ENCODE measurements at places on chromosomes 7 and 10. TPM values are rescaled to one million over a fixed set of nuclear protein-coding genes. Genes with fewer than 3 reads are reported as not detected.

GPR158 gene
- 0.52 TPM for total RNA-seq

SKIDA1 gene
- total RNA-seq, result 1.3 TPM

HOXA6 gene
- total RNA-seq, result not detected

BTBD16 gene
- not detected for total RNA-seq

NME8 gene
- total RNA-seq, result not detected

CTTNBP2 gene
- total RNA-seq, result 25.7 TPM

LRRC18 gene
- total RNA-seq, result not detected

LRIT1 gene
- total RNA-seq, result not detected

ITPRID1 gene
- not detected for total RNA-seq

MAGI2 gene
- total RNA-seq, result 10.5 TPM

BAG3 gene
- 17.5 TPM for total RNA-seq

EMX2 gene
- total RNA-seq, result not detected

ASB15 gene
- total RNA-seq, result not detected

DNA sequence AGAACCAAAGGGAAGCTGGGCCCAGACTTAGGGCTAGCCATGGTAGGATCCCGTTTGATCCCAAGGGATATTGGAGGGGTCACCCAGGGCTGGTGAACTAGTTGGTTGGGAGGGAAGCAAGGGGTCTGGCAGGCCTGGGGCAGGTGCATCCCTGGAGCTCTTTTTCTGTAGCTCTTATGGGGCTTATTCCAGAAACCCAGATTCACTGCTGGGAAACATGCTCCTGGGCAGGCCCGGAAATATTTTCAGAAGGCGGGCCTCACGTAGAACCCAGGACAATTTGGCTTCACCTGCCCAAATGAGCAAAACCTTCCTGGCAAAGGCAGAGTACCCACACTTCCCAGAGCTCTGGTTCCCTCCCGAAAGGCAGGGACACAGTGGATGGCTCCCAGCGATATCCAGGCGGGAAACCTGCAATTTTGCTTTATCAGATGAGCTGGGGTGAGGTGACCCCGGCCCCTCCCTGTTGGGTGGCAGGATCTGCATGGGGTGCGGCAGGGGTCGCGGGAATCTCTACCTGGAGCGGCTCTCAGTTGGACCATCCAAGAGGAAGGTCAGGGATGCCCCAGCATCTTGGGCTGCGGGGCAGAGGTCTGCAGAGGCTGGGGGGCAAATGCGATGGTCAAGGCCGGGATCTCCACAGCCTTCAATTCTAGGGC, 533.9 kb downstream of the TCERG1L start:
- DNase-seq, result no peak
- no peaks in the 10 kb centered on the region for H3K36me3 ChIP-seq
- H3K27me3 ChIP-seq, result no peaks in the 10 kb centered on the region
- no peak overlapping the region for H3K4me3 ChIP-seq
- no peak overlapping the region for H3K27ac ChIP-seq

DNA sequence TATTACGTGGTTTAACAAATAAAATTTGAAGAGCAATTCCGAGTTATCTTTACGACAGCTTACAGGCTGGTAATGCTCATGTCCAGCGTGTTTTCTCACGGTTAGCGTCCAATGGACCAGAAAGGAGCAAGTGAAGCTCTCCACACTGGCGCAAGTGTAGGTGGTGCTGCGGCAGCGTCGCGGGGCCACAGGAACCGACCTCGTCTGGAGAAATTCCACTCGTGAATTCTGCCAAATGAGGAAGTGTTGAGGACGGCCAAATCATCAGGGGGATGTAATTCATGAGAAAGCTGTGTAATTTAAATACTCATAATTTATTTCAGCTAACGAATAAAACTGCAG, 350 bp upstream of the ZNF37A start:
- H3K4me3 ChIP-seq, result peak overlapping the region; percentile 88
- H3K4me1 ChIP-seq, result peaks cover 18% of the 10 kb centered on the region
- H3K27me3 ChIP-seq, result no peaks in the 10 kb centered on the region
- peaks cover 13% of the 10 kb centered on the region for H3K36me3 ChIP-seq

GRCh38 chr7:102888561-102889233, 24.1 kb upstream of the LRRC17 start:
- no peaks in the 10 kb centered on the region for H3K36me3 ChIP-seq
- H3K4me3 ChIP-seq, result no peak overlapping the region
- no peaks in the 10 kb centered on the region for H3K27me3 ChIP-seq
- no peak overlapping the region for H3K27ac ChIP-seq
- H3K4me1 ChIP-seq, result peaks cover 3% of the 10 kb centered on the region

GRCh38 chr10:29171717-29172116, 117.2 kb upstream of the LYZL1 start:
- no peak for DNase-seq
- no peaks in the 10 kb centered on the region for H3K4me1 ChIP-seq
- no peaks in the 10 kb centered on the region for H3K36me3 ChIP-seq
- no peaks in the 10 kb centered on the region for H3K27me3 ChIP-seq
- no peak overlapping the region for H3K4me3 ChIP-seq

GRCh38 chr7:103119791-103120291, 29.1 kb downstream of the NAPEPLD start:
- H3K4me3 ChIP-seq, result no peak overlapping the region
- peaks cover 7% of the 10 kb centered on the region for H3K4me1 ChIP-seq
- DNase-seq, result no peak
- H3K36me3 ChIP-seq, result no peaks in the 10 kb centered on the region

GRCh38 chr10:108064746-108065260, 900.3 kb upstream of the SORCS1 start:
- no peaks in the 10 kb centered on the region for H3K36me3 ChIP-seq
- no peak for DNase-seq
- no peak overlapping the region for H3K27ac ChIP-seq
- no peak overlapping the region for H3K4me3 ChIP-seq
- H3K4me1 ChIP-seq, result no peaks in the 10 kb centered on the region

DNA sequence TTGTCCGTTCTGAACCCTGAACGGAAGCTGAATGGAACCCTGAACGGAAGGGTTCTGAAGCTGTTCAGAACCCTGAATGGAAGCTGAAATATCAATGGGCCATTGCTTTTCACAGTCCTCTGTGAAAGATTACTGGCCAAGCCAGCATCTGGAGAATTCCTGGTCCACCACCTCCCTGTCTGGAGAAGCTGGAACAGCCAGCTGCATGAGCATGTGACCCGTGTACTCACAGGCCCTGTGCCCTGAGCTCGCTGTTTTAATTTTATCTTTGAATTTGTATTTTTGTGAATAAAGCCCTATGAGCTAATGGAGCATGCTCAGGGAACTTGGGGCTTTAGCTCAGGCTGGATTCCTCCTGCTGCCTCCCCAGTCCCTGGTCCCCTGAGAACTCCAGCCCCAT, 37.2 kb downstream of the HTRA1 start:
- no peaks in the 10 kb centered on the region for H3K36me3 ChIP-seq
- no peaks in the 10 kb centered on the region for H3K4me1 ChIP-seq
- no peak overlapping the region for H3K4me3 ChIP-seq
- H3K27me3 ChIP-seq, result no peaks in the 10 kb centered on the region
- no peak overlapping the region for H3K27ac ChIP-seq
- DNase-seq, result no peak

DNA sequence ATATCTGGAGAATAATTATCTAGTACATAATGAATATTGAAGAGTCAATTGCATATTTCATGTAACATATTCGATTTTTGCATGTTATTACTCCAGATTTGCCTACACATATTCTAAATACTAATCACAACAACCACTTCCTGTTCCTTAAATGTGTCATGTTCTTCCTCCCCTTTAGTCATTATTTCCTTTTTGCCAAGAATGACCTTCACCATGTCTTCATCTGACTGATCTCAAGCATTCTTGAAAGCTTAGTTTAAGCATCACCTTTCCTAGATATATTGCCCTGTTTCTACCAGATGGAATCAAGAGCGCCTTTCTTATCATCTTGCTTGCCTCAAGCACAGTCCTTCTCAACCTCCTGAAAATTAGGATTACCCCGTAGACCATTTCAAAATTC, 23.5 kb upstream of the MEOX2 start:
- H3K36me3 ChIP-seq, result no peaks in the 10 kb centered on the region
- H3K27ac ChIP-seq, result no peak overlapping the region
- DNase-seq, result no peak

DNA sequence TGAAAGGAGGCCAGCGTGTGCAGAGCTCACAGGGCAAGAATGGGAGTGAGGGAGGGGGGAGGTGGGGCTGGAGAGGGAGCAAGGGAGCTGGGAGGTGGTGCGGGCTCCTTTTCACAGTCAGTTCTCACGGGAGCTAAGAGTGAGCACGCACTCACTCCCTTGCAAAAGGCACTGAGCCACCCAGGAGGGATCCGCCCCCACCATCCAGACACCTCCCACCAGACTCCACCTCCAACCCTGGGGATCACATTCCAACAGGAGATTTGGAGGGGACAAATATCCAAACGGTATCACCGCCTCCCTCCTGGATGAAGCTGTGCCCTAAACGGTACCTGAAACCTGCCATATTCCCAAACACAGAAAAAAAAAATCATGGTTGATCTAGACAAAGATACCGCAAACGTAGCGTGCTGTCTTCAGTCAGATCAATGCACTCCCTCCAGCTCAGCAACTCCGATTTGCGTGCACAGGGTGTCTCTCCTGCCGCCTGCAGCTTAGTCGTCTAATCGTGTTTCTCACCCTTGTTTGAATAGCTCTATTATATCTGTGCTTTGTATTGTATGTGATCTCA, 20.3 kb upstream of the PRKAG2 start:
- H3K27me3 ChIP-seq, result no peaks in the 10 kb centered on the region
- no peaks in the 10 kb centered on the region for H3K36me3 ChIP-seq
- no peak overlapping the region for H3K4me3 ChIP-seq
- H3K27ac ChIP-seq, result peak overlapping the region; percentile 61
- peak; percentile 58 for DNase-seq

GRCh38 chr10:79926037-79926436, 22.9 kb downstream of the SFTPD start:
- no peaks in the 10 kb centered on the region for H3K27me3 ChIP-seq
- H3K36me3 ChIP-seq, result peaks cover 2% of the 10 kb centered on the region
- no peak overlapping the region for H3K4me3 ChIP-seq
- H3K4me1 ChIP-seq, result peaks cover 8% of the 10 kb centered on the region
- no peak overlapping the region for H3K27ac ChIP-seq

- no peaks in the 10 kb centered on the region for H3K4me1 ChIP-seq
- peak overlapping the region; percentile 41 for H3K27ac ChIP-seq
- H3K27me3 ChIP-seq, result no peaks in the 10 kb centered on the region
- DNase-seq, result no peak
- no peak overlapping the region for H3K4me3 ChIP-seq
- H3K36me3 ChIP-seq, result no peaks in the 10 kb centered on the region
These were observed 376.0 kb downstream of the TFEC start for GRCh38 chr7:115654384-115655214.

DNA sequence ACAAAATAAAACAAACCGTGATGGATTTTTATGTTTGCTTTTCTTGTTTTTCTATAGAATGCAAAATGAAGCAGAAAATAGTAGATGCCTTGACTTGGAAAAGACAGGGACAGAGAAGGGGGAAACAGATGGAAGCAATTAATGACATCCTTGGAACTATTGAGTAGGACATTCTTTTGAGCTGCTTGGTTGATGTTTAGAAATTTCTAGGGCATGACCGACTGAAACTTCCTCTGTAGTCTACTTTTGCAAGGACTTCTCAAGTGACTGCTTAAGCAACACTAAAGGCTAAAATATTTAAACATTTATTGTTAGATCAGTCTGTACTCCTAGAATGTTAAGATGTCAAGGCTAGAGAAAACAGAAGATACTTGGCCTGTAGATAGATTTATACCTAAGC, 49.4 kb downstream of the VCL start:
- DNase-seq, result no peak
- no peaks in the 10 kb centered on the region for H3K36me3 ChIP-seq
- no peak overlapping the region for H3K27ac ChIP-seq

GRCh38 chr7:44470135-44470479, 20.4 kb downstream of the NUDCD3 start:
- no peak overlapping the region for H3K27ac ChIP-seq
- no peaks in the 10 kb centered on the region for H3K27me3 ChIP-seq
- no peak for DNase-seq
- no peaks in the 10 kb centered on the region for H3K36me3 ChIP-seq
- H3K4me3 ChIP-seq, result no peak overlapping the region
- peaks cover 24% of the 10 kb centered on the region for H3K4me1 ChIP-seq

DNA sequence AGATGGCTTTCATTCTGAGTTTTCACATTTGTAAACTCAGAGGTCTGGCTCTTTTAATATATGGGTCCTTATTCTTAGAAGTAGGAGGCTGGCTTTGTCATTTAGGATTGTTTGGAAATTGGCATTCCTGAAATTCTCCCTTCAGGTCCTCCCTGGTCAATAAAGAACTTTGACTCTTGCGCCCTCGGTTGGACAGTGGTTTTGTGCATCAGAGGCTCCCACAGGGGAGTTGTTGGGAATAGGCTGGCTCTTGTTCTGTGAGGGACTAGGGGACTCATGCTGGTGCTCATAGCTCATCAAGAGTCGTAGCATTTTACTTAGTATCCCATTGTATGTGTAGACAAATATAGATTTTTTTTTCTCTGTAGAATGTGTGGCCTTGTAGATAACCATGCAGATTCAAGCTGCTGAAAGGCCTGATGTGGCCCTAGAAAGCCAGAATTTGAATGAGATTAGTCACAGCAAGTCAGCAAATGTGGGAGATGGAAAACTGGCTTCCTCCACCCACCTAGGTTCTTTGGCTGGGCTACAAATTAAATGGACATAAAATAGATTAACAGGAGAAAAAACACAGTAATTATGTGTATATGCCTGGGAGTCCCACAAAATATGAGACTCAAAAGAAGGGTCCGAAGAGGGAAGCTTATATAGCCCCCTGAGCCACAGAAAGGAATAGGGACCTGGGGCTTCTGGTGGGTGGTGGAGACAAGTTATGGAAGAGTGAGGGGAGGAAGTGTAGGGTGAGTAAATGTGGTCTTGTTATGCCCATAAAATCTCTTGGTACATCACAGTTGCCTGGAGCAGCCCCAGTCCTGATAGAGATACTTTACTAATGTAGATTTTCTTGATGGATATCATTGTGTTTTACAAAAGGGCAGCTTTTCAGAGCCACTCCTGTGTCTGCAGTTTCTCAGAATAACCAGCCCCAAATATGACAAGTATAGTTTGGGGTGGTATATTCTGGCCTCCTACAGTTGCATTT, 94.6 kb upstream of the BTBD16 start:
- H3K4me1 ChIP-seq, result no peaks in the 10 kb centered on the region
- no peaks in the 10 kb centered on the region for H3K27me3 ChIP-seq
- H3K27ac ChIP-seq, result no peak overlapping the region
- DNase-seq, result no peak

- H3K27ac ChIP-seq, result peak overlapping the region; percentile 98
- peaks cover 51% of the 10 kb centered on the region for H3K4me1 ChIP-seq
- H3K27me3 ChIP-seq, result no peaks in the 10 kb centered on the region
- no peak overlapping the region for H3K4me3 ChIP-seq
- DNase-seq, result peak; percentile 93
These were observed 39.5 kb downstream of the DIP2C start for GRCh38 chr10:649798-650440.

GRCh38 chr7:136058546-136058945, 81.4 kb upstream of the MTPN start:
- no peak for DNase-seq
- H3K36me3 ChIP-seq, result no peaks in the 10 kb centered on the region
- H3K27me3 ChIP-seq, result no peaks in the 10 kb centered on the region
- H3K27ac ChIP-seq, result no peak overlapping the region
- no peaks in the 10 kb centered on the region for H3K4me1 ChIP-seq
- no peak overlapping the region for H3K4me3 ChIP-seq

- no peak overlapping the region for H3K27ac ChIP-seq
- H3K4me1 ChIP-seq, result no peaks in the 10 kb centered on the region
- H3K36me3 ChIP-seq, result no peaks in the 10 kb centered on the region
- no peaks in the 10 kb centered on the region for H3K27me3 ChIP-seq
- H3K4me3 ChIP-seq, result no peak overlapping the region
These were observed 251.1 kb downstream of the IPMK start for GRCh38 chr10:58016614-58017013.
